ENCODE measurements at places on chromosomes 16 and 17.

DNA sequence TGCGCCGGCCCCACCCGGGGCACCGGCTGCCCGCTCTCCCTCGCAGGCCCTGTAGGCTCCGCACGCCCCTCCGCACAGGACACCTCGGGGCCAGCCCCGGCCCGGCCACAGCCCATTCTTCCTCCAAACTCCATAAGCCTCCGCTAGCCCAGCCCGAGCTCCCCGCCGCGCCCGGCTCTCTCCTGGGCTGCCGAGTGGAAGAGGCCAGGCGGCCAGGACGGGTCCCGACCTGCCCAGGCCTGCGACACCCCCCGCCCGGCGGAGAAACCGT, 397 bp downstream of the NCOR1 start:
- DNase-seq, result no peak

- no peak for DNase-seq
Measured at GRCh38 chr16:2008631-2009163, 924 bp downstream of the ZNF598 start.

DNA sequence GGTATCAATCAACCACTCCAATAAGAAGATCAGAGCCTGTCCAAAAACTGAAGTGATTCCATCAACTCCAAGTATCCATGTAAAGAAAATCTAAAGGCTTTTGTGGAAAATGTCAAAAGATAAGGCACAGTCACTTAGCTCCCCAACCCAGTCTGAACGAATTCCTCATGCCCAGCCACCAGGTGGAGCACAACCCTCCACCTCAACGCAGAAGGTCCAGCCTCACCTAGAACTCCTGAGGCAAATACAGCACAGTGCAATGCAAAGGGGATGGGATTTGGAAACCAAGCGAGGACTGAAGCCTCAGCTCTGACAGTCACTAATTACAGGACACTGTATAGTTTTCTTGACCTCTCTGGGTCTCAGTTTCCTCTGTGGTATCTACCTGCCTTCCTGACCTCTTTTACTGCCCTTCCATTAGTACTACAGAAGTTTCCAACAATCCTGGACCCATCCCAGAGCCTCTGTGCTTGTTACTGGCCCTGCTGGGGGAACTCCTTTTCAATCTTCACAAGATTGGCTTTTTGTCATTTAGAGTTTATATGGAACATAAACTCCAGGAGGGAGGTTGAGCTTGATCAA, 2.0 kb downstream of the NCBP3 start:
- DNase-seq, result peak; percentile 15

DNA sequence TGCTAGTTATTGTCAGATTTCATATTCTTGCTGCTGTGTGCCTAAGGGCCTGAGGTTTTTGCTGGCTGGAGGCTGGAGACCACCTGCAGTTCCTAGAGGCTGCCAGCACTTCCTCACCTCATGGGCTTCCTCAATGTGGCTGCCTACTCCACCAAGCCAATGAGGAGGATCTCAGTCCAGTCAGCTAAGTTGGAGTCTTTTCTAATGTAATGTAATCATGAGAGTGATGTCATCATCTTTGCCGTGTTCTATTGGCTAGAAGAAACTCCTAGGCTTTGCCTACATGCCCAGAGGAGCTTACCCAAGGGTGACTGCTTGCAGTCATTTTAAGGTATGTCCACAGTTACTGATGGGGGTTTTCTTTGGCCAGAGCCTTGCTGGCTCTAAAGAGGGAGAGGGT, 53.0 kb downstream of the SOCS3 start:
- no peak for DNase-seq

DNA sequence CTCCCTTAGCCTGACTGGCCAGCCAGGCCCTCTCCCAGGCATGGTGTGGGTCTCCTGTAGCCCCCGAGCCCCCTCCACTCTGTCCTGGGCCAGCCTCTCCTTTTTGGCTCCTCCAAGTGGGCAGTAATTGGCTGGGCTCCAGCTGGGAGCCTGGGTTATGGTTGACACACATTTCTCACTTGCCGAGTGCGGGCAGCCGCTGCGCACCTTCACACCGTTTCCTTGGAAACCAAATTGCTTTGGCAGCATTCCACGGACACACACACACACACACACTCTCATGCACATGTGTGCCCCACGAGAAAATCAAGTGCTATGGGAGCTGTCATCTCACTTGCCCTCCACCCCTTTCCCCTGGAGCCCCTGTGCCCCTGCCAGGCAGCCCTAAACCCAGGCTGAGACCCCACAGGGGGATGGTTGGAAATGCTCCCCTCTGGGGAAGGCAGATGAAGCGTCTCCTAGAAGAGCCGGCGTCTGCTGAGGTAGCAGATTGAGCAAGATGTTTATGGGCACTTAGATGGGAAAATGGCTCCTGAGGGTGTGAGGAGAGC, 402.7 kb upstream of the TNRC6C start:
- DNase-seq, result peak; percentile 76

DNA sequence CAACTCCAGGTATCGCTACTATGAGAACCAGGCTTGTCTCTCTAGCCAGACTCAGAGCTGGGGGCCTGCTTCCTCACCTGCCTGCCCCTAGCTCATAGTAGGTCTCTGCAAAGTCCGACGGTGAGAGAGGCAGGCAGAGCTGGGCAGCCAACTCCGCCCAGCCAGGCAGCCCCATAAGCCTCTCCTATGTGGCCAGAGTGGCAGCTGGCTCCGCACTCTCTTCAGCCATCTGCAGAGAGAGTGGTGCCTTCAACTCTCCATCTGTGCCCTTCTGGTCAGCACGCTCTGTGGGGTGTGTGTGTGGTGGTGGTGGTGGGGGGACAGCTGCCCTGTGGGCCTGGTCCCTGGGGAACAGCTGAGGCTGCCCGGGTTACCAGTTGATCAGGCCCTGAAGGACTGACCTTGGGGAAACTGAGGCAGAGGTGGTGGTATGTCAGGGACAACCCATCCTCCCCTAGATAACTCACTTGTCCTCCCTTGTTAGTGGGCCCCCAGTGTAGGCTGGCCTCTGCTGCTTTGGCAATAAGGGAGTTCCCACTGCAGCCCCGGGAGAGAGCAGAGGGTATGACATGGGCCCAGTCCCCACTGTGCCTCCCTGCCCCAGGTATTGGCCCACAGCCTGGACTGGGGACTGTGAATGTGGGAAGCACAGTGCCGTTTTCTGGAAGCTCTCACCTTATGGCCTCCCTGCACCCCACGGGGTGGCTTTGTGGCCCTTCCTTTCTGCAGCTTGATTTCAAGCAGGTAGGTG, 1.8 kb upstream of the ADGRG1 start:
- DNase-seq, result no peak

GRCh38 chr16:3465911-3466584, 22.6 kb downstream of the NAA60 start:
- DNase-seq, result no peak

- DNase-seq, result peak; percentile 70
Measured at GRCh38 chr17:29591146-29591736, 1.7 kb upstream of the ANKRD13B start.

DNA sequence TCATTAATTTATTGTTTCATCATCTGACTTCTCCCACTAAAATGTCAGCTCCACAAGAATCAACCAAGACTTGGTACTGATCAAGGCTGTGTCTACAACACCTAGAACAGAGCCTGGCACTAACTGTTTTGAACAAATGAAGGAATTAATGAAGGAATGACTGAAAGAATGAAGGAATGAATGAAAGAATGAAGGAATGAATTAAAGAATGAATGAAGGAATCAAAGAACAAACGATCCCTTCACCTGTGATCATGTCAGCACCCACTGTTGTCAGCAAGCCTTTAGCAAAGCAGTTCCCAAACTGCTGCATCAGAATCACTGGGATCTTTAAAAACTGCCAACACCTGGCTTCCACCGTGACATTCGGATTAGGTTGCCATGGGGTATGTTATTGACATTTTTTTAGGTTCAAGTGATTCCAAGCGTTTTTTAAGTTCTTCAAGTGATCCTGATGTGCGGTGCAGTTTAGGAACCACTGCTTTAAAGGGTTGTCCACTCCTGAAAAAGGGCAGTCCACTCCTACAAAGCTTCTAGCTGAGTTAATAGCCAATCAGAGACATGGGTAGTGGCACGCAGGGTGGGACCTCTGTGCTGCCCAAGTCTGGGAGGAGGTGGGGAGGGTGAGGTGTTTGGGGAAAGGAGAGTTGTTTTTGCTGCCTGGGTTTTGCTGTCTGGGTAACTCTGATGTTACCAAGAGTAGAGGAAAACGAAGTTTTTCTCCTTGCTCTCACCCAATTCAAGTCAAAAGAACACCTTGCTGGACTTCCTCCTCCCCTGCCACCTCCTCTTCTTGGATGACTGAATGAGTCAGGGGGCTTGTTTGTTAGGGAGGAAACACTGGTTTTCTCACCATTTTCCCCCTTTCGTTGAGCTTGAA, 89.7 kb downstream of the RAB11FIP4 start:
- no peak for DNase-seq

- DNase-seq, result no peak
Measured at GRCh38 chr16:76268824-76269223, 8.4 kb upstream of the CNTNAP4 start.

Measured in NCI-H2171 (cell line).